ENCODE measurements at places on chromosomes 4 and X.

GRCh38 chrX:49190821-49191573 is 4.8 kb upstream of the PRICKLE3 start:
- DNase-seq: peak; percentile 99

- DNase-seq: no peak
Measured at GRCh38 chr4:23594125-23594524, 295.7 kb downstream of the PPARGC1A start.

GRCh38 chr4:64130907-64131306 is 278.3 kb downstream of the TECRL start:
- DNase-seq: no peak

DNA sequence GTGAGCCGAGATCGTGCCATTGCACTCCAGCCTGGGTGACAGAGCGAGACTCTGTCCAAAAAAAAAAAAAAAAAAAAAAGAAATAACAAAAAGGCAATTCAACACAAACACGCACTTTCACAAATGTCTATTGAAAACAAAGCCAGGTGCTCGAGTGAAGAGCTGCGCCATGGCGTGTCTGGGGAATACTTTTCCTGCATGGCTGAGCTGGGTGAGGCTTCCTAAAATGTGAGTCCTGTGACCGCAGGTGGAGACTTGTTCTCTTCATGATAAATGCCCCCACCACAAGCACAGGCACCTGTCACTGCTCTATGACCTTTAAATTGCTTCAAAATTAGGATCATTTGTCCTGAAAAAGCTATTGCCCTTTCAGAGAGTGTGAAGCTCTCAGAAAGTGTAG is 4.0 kb upstream of the ABLIM2 start:
- no peak for DNase-seq

DNA sequence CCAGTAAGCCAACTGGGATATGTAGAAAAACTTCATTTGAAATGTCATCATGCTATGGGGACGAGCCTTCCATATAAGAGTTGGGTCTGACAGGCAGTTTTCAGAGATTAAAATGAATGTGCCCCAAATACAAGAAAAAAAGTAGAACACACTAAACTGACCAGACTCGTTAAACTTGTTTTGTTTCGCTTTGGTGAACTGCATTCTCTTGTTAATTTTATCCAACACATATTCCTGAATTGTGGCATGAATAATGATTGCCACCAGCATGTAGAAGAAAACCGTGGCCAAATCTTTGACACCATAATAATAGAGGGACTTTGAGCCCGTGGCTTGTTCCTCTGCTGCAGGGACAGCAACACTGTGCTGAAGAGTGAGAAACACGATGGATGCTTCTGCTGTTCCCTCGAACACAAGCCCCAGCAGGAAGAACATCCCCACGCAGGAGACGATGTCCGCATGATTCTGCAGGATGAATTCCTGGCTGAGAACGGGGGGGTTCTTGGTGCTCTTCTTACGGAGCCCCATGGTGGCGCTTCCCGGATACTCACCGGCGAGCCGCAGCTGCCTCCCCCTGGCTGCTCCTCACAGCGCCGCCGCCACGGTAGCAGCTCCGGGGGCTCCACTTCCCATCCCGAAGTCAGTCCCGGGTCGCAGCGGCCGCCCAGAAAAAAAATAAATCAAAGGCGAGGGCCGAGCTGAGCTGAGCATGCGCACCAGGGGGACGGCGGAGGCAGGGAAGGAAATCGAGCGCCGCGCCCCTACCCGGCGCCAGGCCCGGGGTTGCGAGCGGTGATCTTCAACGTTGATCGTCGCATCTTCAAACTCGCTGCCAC is at the start of gene TRAM1L1:
TRAM1L1 (minus strand) TSS at position 711 of the 836 bp plus-strand sequence; CDS start at position 528, 183 bp downstream.
- no peak for DNase-seq

DNA sequence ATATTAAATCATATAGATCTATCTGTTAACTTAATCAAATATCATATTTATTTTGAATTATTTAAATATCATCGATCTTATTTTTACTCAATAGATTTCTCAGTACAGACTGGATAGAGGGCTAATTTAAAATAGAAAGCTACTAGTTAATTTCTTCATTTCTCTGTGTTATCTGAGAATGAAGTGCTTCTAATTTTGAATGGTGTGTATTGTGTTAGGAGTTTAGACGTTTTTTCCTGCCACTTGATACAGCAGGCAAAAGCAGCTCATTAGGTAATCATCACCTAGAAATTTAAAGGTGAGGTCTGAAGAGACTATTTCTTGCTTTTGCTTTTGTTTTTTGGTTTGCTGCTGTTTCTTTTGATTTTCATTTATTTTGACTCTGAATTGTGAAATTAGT is 948.8 kb upstream of the TENM3 start:
- DNase-seq: no peak

- DNase-seq: no peak
Measured at GRCh38 chr4:159158083-159158617, 55.3 kb downstream of the RAPGEF2 start.

DNA sequence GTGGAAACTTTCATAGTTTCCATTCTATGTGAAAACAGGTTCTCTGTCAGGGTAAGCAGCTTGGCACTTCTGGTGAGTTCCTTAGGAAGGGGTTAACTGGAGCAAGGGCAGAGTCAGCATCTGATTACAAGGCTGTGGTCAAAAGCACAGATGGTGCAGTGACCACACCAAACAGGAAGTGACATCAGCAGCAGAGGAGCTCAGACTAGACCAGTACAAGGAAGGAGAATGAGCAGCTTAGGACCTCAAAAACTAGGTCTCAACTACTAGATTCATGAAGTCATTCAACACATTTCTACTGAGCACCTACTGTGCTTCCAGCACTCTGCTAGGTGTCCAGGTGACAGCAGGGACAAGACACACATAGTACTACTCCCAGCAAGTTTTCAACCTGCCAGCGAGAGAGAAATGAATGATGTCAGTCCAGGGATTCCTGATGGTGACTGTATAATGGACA is 130.2 kb downstream of the AMELX start:
- peak; percentile 61 for DNase-seq

GRCh38 chrX:50125480-50125879 is 75.3 kb downstream of the AKAP4 start:
- no peak for DNase-seq

- DNase-seq: no peak
Measured at GRCh38 chr4:5456296-5456845, 252.0 kb downstream of the EVC2 start.

- no peak for DNase-seq
Measured at GRCh38 chr4:16942491-16942890, 44.0 kb upstream of the LDB2 start.

GRCh38 chr4:181475781-181476507 is 767.3 kb upstream of the TENM3 start:
- DNase-seq: peak; percentile 1

DNA sequence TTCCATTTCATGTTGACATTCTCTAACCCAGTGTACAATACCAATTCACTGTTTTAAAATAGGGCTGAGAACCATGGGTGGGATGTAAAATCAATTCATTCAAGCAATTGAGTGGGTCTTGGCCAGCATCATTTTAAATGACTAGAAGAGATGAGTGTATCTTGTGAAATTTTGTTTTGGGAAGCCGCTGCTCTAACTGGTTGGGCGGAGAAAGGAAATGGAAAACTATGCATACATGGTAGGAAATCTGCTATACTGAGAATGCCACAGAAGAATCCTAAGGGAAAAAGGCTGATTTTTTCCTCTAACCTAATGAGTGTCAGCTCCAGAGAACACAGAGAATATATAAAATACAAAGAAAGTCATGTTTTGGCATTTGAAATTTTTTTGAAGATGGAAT is 54.8 kb upstream of the DCLK2 start:
- no peak for DNase-seq

DNA sequence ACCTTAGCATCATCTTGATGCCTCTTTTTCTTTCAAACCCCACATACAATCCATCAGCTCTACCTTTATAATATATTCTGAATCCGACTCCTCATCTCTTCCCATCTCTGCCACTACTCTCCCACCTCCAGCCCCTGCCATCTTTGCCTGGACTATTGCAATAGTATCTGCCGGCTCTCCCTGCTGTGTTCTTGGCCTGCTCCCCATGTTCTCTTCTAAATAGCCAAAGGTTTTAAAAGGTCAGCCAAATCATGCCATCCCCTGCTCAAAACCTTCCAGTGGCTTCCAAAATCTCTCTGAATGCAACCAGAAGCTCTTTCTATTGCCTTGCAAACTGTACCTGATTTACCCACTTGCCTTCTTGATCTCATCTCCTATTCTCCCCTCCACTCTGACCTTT is 266.0 kb downstream of the PTTG2 start:
- no peak for DNase-seq

DNA sequence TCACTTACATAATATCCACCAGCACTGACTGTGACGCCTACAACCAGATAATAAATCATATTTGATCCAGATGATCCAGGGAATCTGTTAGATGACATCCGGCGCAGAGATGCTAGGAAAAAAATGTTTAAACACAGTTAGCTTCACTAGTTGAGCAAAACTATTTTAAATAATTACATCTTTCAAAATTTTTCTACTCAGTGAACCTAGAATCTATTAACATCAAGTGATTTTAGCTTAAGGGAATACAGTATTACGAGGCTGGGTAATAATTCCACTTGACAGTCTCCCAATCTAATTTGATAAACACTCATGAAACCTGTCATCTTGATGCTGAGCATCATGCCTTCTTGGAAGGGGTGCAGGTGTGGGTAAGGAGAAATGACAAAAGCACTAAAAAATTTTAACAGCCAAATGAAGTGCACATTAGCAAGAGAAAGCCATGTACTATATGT is 4.7 kb downstream of the MGARP start:
- no peak for DNase-seq

DNA sequence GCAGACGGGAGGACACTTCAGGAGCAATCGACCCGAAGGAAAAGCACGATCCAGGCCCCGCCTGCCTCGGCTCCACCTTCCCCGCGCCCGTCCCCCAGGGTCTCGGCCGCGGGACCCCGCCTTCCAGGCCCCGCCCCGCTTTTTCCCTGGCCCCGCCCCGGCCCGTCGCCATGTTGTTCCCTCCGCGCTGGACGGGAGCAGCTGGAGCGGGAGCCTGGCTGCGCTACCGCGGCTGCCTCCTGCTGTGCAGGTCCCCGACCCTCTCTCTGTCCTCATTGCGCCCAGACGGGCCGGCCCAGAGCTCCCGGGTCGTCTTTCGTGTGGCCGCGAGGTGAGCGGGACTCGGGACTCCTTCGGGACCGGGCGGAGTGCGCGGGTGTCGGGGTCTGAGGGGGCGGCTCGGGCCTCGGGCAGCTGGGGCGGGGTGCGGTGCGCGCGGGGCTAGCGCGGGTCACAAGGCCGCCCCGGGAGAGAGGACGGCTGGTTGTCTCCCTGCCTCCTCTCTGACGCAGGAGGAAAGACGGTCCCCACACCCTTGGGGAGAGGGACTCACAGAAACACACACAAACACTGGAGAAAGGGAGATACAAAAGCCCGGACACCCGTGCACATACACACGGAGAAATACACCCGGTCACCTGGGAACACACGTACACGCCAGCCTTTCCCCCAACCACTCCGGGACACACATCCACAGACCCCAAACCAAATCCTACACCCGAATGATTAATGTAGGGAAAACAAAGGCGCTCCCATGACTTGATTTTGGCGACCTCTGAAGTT is at the start of gene RAB9A:
RAB9A (plus strand) TSS at position 171 of the 783 bp plus-strand sequence. CDS start 19,619 bp downstream, outside the sequence.
- peak; percentile 86 for DNase-seq

- no peak for DNase-seq
Measured at GRCh38 chr4:137029026-137029425, 503.3 kb downstream of the PCDH18 start.

DNA sequence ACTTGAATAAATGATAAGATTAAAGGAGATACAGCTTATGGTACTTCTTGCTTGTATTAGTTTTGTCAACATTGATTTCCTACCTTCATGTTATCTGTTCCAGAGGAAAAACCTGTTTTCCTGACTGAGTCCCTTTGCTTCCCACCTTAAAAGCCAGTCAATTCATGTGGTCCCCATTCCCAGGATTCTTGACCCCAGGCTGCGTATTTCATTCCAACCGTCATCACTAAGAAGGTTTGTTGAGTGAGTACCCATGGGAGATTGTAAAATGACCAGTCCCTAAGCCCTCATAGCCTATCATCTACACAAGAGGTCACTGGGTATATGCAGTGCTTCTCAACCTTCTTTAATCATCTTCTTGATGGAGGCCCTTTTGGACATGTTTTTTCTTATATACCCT is 52.2 kb downstream of the BEX3 start:
- no peak for DNase-seq

DNA sequence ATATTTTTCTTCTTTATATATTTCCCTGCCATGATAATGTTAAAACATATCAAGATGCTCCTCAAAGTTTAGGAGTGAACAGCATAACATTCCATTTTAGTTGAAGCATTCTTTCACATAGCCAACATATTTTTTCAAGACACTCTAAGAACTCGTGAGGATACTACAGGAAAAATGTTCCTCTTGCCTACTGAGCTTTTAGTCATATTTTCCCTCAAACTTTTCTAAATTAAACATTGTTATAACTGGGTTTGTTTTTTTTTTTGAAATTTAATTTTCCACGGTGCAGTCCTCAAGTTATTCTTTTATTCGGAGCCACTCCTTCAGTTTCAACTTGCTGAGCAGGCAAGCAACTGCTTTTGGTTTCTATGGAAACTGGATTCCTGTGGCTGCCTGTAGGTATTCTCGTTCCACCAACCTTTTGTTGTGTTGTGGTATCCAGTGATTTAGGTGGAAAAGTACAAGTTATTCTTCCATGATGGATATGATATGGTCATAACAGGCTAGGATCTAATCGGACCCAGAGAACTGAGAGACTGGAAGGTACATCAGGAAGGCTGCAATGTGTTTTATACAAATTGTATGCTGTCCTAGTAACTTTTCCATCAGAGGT is 248.0 kb downstream of the TRIML1 start:
- DNase-seq: no peak

- no peak for DNase-seq
Measured at GRCh38 chr4:110061076-110061475, 137.3 kb downstream of the ELOVL6 start.

GRCh38 chr4:178693816-178694215 is 1251.6 kb upstream of the AGA start:
- no peak for DNase-seq

DNA sequence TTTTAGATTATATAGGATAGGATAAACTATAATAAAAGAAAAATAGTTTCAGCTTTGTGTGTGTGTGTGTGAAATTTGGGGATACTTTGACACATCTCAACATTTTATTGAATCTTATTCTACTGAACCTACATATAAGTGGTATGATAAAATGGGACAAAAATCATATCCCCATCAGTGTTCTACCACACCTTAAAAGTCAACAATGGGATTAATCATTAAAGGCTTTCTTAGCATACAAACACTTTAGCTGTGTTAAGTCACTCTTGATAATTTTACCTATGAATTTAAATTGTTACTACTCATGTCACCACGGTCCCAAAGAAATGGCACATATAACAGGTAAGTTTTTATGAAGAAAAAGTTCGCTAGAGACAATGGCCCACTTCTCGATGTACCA is 37.7 kb upstream of the LRBA start:
- DNase-seq: no peak

- DNase-seq: no peak
Measured at GRCh38 chr4:105845559-105845958, 49.7 kb upstream of the NPNT start.

GRCh38 chrX:69128588-69128987 is 36.7 kb downstream of the PJA1 start:
- DNase-seq: no peak

All from NB4 (cell line).